M059J (cell line): ENCODE measurements at places on chromosomes 2 and 18. TPM values are rescaled to one million over a fixed set of nuclear protein-coding genes. Genes with fewer than 3 reads are reported as not detected.

The ATP6V1B1 gene
- 0.81 TPM in 1 of 2 replicates, not detected in the other for total RNA-seq

The DTNA gene
- 3.0 and 5.2 TPM in 2 replicates for total RNA-seq

The GAD1 gene
- 3.0 and 3.6 TPM in 2 replicates for total RNA-seq

The PCARE gene
- not detected in 2 replicates for total RNA-seq

The CD226 gene
- 0.10 and 3.8 TPM in 2 replicates for total RNA-seq

The IFIH1 gene
- 70.9 and 90.2 TPM in 2 replicates for total RNA-seq

The XDH gene
- total RNA-seq, result 0.89 TPM in 1 of 2 replicates, not detected in the other

The ABCG8 gene
- total RNA-seq, result not detected in 2 replicates

The THOC1 gene
- 31.8 and 38.9 TPM in 2 replicates for total RNA-seq

The SERPINB2 gene
- 24.2 and 26.6 TPM in 2 replicates for total RNA-seq

The SMYD1 gene
- not detected in 2 replicates for total RNA-seq

The PCGF1 gene
- 28.9 and 31.3 TPM in 2 replicates for total RNA-seq

The MEP1B gene
- total RNA-seq, result not detected in 2 replicates

The RASGRP3 gene
- total RNA-seq, result 24.5 and 26.4 TPM in 2 replicates

The PLA2R1 gene
- 0.66 and 1.8 TPM in 2 replicates for total RNA-seq

The RRM2 gene
- total RNA-seq, result 110 and 170 TPM in 2 replicates

The THUMPD2 gene
- total RNA-seq, result 5.3 and 8.9 TPM in 2 replicates

The AGXT gene
- total RNA-seq, result not detected in 2 replicates

The LOXHD1 gene
- total RNA-seq, result not detected in 2 replicates

The IL36G gene
- not detected in 2 replicates for total RNA-seq

The DSG1 gene
- total RNA-seq, result not detected in 2 replicates

The GALM gene
- total RNA-seq, result 3.1 and 3.7 TPM in 2 replicates

The IGFBP5 gene
- total RNA-seq, result 677 and 1,398 TPM in 2 replicates

The CCDC74B gene
- 4.2 and 5.8 TPM in 2 replicates for total RNA-seq

The SLC30A3 gene
- not detected in 2 replicates for total RNA-seq

The NEU2 gene
- not detected in 2 replicates for total RNA-seq

The ACTR1B gene
- 39.4 and 52.6 TPM in 2 replicates for total RNA-seq

The PAX8 gene
- total RNA-seq, result 5.2 and 6.1 TPM in 2 replicates

The MROH2A gene
- total RNA-seq, result not detected in 2 replicates

The CFC1 gene
- not detected in 2 replicates for total RNA-seq

The HOXD13 gene
- 2.1 and 3.6 TPM in 2 replicates for total RNA-seq

The GPATCH11 gene
- total RNA-seq, result 10.0 and 13.1 TPM in 2 replicates

The C1D gene
- 49.3 and 62.1 TPM in 2 replicates for total RNA-seq

The IKZF2 gene
- total RNA-seq, result 8.2 and 8.3 TPM in 2 replicates

The MRO gene
- total RNA-seq, result not detected in 2 replicates

The SCG2 gene
- 14.0 and 18.0 TPM in 2 replicates for total RNA-seq

The GALNT14 gene
- 0.20 TPM in 1 of 2 replicates, not detected in the other for total RNA-seq

The TMEM198 gene
- total RNA-seq, result 2.5 and 3.5 TPM in 2 replicates

The CCDC68 gene
- 0.05 and 0.30 TPM in 2 replicates for total RNA-seq

The SIGLEC15 gene
- 2.1 and 8.6 TPM in 2 replicates for total RNA-seq

The CELF4 gene
- total RNA-seq, result not detected in 2 replicates

The IL36A gene
- not detected in 2 replicates for total RNA-seq

The LOXL3 gene
- total RNA-seq, result 43.9 and 66.9 TPM in 2 replicates

The METAP1D gene
- total RNA-seq, result 6.8 and 7.8 TPM in 2 replicates

The ANKRD30B gene
- 0.57 and 3.4 TPM in 2 replicates for total RNA-seq

The CCDC121 gene
- 0.42 and 1.4 TPM in 2 replicates for total RNA-seq

The DNAJB2 gene
- 33.2 and 45.9 TPM in 2 replicates for total RNA-seq

The TCF23 gene
- not detected in 2 replicates for total RNA-seq

The CPS1 gene
- 16.7 and 24.7 TPM in 2 replicates for total RNA-seq

The SLC9A4 gene
- total RNA-seq, result not detected in 2 replicates

The OR6B2 gene
- not detected in 2 replicates for total RNA-seq

The MC4R gene
- not detected in 2 replicates for total RNA-seq
